SW480 (cell line): ENCODE measurements at places on chromosomes 5 and 9.

- DNase-seq: no peak
Measured at GRCh38 chr9:92035687-92036410, 79.4 kb downstream of the SPTLC1 start.

- no peak for DNase-seq
Measured at GRCh38 chr9:128215491-128216409, 12.6 kb downstream of the DNM1 start.

DNA sequence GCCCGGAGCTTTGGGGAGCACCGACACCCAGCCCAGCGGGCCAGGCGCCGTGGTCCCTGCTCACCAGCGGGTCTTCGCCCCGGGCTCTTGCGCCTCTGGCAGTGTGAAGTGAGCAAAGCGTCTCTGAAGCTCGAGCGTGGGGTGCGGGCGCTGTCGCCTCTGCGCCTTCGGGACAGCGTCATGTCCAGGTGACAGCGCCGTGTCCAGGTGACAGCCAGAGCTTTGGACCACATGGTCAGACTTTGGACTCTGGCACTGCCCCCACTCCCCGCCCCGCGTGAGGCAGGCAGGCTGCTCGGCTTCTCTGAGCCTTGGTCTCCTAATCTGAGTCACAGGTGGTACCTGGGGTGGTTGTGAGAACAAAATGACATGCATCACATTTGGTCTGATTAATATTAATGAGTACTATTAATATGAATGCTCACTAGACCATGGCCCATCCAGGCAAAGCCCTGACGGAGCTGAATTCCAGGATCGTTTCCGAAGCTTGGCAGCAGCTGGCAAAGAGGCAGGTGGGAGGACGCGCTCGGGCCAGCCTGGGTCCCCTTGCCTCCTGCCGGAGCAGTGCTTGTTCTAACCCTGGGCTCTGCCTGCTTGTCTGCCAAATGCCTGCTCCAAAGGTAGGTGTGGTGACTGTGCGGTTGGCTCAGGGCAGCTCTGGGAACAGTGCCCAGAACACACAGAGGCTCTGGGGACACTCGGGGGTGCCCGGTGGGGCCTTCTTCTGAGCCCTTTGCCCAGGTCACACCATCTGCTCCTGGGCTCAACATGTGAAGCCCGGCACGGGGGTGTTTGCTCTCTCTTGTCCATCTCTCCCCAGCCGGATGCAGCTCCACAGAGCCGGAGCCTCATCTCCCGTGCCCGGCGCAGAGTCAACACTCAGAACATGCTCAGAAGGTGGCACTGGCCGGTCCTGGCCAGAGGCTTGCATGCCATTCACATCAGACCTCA lies 157.1 kb downstream of the OLFM1 start:
- DNase-seq: peak; percentile 72

DNA sequence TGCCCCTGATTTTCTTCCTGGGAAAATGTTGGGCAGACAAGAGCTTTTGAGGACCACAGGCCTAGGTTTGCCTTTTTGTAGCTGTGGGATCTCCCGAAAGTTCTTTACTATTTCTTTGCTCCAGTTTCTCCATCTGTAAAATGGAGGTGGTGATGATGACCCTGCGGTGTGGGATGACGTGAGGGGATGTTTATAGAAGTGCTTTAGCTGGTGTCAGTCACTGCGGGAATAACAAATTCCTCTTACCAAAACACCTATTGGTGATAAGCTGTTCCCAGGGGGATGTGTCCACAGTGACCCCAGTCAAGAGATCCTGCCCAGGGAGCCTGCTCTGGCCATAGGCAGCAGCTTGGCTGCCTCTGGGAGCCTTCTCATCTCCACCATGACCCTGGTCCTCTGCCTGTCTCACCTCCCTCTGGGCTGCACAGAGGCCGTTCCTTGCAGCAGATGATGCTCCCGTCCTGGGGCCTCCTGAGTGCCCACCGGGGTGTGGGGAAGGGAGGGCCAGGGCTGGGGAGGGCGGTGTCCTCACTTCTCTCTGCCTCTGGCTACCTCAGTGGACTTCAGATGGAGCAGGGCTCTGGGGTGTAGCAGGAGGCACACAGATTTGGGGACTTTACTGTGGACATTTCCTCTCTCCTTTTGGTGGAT lies 77.2 kb downstream of the COL15A1 start:
- DNase-seq: no peak

DNA sequence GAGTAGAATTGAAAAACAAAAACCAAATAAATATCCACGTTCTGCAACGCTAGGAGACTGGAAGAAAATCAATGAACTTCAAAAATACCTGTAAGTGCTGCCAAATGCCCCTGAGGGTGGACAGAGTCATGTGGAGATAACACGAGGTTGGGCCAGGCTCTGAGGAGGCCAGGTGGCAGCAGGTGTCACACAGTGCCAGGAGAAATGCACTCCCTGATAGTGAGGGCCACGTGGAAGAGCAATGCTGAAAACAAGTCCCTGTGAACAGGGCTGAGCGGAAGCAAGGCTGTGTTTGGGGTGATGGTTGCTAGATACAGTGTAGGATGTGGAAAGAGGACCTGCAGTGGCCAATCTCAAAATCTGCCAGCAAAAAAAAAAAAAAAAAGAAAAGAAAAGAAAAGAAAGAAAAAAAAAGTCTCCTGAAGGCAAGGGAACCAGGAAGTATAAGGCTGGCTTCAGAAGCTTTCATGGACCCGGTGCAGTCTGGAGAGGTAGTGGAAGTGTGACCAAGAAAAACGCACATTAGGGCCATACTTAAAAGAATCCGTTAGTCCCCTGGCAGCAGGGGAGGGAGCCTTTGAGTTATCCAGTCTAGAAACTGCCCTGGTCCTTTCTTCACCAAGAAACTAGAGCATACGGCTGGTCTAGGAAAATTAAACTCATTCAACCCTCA lies 16.8 kb downstream of the C1QTNF3 start:
- DNase-seq: no peak

- no peak for DNase-seq
Measured at GRCh38 chr5:56685503-56686217, 129.7 kb upstream of the MAP3K1 start.

DNA sequence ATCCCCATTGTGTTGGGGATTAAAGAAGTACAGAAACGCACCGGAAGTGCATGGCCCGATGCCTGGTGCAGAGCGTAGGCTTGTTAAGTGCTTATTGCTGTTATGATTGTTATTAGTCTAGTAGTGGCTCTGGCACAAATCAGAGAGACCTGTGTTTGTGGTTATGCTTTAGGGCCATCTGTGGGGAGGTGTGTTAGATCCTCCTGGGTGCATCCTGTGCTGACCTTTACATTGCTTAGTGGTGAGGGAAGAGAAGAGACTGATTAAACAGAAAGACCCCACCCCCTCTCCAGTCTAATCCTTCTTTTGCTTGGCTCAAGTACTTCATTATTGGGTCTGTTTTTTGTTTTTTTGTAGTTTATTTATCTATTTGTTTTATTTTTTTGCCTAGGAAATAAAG lies 112.7 kb upstream of the SPRY4 start:
- no peak for DNase-seq

DNA sequence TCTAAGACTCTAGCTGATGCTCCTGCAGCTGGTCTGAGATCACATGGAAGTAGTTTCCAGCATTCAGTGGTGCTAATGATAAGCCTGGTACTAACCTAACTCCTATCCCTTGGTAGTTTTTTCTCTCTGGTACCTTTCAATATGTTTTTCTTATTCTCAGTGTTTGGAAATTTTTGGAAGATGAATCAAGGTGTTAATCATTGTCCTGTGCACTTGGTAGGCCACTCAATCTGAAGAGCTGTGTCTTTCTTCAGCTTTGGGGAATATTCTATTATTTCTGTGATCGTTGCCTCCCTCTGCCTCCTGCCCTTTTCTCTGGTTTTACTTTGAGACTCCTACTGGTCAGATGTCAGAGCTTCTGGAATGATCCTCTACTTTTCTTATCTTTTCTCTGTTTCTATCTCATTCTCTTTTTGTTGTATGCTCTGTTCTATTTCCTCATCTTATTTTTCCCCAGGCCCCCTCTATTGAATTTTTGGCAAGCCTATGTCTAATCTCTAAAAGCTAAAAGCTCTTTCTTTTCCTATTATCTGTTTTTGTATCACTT lies 136.8 kb downstream of the APBA1 start:
- DNase-seq: no peak

GRCh38 chr9:124132671-124133147 lies 121.1 kb downstream of the LHX2 start:
- DNase-seq: no peak

GRCh38 chr9:133741716-133742115 lies 3.6 kb upstream of the SARDH start:
- DNase-seq: no peak

GRCh38 chr5:76625087-76625815 lies 2.0 kb upstream of the F2RL2 start:
- DNase-seq: no peak

DNA sequence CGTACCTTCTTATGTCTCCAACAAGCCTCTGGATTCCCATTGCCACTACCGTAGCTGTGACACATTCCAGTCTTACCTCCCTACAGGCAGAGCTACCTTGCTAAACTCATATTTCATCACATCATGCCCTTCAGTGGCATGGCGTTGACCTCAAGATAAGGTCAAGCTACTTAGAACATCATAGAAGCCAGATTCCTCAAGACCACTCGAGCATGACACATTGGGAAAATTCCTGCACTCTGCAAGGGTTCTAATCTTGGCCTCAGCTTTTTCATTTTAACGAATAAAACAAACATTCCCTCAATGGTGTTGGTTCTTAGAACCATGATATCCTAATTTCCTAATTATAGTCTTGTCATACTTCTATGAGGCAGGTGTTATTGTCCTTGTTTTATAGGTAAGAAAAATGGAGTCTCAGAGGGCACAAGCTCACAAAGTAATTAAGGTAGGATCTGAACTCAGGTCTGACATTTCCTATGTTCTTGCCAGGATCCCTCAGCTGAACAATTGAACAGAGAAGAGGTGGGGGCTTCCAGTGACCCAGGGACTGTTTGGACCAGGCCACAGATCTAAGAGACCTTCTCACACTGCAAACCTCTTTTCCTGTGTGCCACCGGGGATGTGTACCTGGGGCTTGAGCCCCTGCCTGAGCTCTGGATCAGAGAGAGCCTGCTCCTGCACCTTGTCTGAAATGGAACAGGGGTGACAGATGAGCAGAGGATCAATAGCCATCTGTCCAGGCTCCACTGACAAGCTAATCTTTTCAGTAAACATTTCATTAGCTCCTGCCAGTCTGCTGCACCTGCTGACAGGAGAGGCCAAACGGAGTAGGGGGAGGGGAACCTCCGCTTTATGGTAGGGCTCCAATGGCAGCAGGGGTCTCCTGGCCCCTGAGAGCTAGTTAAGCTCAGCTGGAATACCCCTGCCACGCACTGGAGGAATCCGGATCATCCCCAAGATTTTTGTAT lies 49.3 kb downstream of the ALG2 start:
- peak; percentile 16 for DNase-seq

- no peak for DNase-seq
Measured at GRCh38 chr9:116493183-116493860, 193.8 kb upstream of the TRIM32 start.

- no peak for DNase-seq
Measured at GRCh38 chr9:19788152-19788551, 685 bp downstream of the SLC24A2 start.

DNA sequence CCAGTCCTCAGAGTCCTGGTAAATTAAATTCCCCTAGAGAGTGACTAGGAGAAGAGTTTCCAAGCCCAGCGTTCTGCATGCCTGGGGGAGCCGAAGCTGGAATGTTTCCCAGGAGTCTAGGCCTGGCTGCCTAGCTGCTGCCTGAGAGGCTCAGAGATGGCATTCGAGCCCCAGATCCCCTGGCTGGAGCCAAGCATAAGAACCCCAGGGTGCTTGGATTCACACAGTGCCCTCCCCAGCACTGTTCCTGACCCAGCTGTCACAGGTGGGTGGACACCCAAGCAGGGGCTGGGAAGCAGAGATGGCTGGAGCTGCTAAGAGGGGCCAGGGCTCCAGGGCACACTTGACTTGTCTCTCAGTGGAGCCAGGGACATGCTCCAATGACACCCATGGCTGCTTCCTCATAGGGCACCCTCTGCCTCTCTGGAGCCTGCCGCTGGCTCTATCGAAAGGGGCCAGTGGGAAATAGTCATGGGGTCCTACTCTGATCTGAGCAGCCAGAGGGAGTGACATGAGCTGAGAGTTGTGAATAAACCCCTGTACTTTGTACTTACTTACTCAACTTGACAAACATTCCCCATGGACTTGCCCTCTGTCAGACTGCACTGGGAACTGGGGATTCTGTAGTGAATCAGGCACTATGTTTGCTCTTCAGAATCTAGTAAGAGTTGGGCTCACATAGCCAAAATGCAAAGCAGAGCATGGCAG lies 62.6 kb upstream of the XPA start:
- no peak for DNase-seq

DNA sequence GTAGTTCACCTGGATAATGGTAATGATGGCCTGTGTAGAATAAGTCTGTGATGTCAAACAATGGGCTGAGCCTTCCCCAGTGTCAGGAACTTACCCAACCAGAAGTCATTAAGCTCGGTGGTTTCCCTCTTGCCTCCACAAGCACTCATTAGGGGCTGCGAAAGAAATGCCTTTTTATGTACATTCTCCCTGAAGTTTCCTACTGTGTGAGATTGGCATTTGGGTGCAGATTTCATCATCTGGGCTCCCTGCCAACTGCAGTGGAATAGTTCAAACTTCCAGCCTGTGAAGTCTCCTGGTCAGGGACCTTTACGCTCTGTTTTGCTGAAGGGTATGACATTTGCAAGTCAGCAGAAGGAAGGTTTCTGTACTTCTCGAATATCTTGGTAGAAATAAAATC lies 41.6 kb upstream of the TMEM215 start:
- no peak for DNase-seq

- DNase-seq: no peak
Measured at GRCh38 chr5:547086-547924, 23.1 kb upstream of the SLC9A3 start.

DNA sequence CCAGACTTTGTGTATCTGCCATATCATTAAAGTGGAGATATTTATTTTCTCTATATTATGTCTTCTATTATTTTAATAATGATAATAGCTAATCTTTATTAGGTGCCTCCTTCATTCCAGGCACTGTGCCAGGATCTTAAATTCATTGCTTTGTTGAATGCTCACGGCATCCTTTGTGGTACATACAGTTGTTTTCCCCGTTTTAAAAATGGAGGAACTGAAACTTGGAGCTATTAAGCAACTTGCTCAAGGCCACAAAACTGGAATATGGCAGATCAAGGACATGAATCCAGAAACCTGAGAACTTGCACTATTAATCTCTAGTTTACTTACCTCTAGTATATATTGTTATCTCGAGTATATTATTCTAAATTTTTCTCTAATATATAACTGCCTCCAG lies 41.5 kb upstream of the PPP3R2 start:
- no peak for DNase-seq

DNA sequence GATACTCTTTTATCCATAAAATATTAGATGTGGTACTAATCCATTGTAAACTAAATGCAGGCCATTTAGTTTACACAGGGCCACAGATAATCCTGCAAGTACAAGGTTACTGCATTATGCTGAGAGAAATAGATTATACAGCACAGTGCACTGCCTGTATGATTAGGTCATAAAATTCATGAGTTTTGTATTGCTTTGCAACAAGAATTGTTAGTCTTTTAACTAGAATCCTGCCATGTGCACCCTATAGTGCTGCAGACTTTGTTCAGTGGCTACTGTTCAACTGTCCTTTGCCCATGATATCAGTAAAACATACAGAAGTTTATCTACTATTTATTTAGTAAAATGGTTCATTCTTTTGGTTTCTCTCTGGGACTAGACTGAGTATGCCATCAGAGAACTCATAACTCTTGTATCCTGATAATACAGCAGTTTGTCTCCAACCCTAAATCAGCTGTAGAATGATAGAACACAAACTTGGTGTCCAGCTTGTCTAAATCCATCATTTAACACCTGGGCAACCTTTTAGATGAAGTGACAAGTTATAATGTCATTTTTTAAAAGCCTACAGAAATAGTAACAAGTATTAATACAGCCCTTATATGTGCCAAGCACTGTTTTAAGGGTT lies 291.2 kb downstream of the TMEM167A start:
- DNase-seq: no peak
